ENCODE measurements at places on chromosomes 12 and 14.
A peak's percentile ranks its signal among the peaks of the same experiment; 100 is the strongest.

DNA sequence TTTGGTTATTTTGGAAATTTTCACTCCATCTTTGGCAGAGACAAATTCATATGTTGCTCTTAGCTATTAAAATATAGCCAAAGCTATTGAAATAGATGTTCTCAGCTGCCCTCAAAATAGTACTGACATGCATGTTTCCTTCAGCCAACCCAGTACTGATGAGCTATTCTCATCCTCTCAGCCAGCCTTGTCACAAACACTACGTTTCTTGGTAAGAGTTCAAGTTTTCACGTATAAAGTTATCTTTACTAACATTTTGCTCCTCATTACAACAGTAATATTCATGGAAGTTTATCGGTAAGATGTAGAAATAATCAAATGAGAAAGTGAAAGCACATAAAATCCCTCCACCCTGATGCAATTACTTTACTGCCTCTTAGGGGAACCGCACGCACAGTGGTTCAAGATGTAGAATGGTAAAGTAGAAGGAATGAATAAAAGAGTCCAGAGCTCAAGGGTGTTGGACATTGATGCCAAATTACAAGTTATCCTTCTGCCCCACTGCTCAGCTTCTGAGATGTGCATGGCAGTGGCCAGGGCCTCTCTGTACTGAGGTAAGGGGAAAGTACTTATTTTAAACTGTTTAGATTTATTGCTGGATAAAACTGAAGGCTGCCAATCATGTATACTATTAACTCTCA lies 20.7 kb downstream of the GCH1 start:
- no peak for DNase-seq

- DNase-seq, result no peak
Observed at GRCh38 chr12:41327096-41327895, 139.2 kb downstream of the PDZRN4 start.

GRCh38 chr14:93645200-93645599 lies 143.1 kb downstream of the PRIMA1 start:
- DNase-seq, result no peak

DNA sequence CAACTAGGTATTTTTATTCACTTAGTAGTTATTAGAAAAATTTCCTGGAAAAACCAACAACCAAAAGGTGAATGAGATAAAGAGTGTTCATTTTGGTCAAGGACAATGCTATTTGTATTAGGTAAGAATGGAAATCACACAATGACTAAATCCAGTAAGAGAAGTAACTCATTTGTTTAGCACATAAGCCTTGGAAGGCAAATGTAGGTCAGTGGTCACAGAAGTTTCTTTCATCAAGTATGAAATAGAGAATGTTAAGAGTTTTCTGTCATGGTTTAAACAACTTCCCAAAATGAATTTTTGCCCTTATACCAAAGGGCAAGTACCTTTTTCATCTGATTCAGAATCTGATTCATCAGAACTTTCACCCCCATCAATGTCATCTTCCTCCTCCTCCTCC lies 101.7 kb downstream of the KIF21A start:
- no peak for DNase-seq

- DNase-seq, result no peak
Observed at GRCh38 chr12:56590237-56590830, 39.8 kb downstream of the BAZ2A start.

DNA sequence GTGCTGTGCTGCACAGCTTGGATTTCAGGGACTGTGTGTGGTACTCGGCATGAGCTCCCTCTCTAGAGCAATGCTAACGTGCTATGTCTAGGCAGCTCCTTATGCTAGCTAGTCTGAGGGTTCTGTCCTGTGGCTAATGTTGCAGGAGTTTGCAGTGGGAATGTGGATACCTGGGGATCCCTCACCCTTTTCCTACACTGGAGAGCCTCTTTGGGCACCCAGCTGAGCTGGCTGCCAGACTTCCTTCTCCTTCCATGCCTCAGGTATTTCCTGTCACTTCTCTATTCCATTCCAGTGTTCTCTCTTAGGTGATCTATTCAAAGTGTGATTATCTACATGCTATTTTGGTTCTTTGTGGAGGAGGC lies 64.9 kb downstream of the FBXO33 start:
- DNase-seq, result no peak

DNA sequence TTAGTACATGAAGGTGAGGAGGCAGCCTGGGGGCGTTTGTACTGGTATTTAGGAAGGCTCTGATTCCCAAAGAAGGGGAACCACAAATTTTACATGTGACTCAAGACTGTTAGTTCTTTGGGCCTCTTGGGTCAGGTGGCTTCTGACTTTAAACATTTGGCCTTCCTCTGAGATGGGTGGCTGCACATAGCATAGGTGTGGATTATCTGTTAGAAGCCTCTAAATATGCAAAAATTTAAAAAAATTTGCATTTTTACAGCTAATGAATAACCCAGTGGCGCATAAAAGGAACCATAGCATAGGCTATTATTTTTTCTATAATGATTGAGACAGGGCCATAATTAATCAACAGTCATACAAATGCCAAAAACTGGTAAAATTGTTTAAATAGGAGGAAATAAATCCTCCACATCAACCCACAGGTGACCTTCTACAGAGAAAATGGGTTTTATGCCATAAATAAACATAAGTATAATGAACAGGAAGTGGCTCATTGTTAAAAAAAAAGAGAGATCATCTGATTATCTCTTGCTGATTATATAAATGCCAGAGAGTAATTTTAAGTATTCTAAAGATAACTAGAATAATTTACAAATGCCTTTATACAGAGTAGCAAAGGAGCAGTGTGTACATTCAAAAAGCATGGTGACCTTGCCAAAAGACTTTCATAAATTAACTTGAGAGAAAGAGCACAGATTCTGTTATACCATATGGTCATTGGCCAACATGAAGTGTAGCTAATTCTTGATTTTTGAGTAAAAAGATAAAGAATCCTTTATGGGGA lies 284.2 kb upstream of the ATP2B1 start:
- DNase-seq, result no peak

- no peak for DNase-seq
Observed at GRCh38 chr12:122486805-122487426, 13.8 kb downstream of the ZCCHC8 start.

DNA sequence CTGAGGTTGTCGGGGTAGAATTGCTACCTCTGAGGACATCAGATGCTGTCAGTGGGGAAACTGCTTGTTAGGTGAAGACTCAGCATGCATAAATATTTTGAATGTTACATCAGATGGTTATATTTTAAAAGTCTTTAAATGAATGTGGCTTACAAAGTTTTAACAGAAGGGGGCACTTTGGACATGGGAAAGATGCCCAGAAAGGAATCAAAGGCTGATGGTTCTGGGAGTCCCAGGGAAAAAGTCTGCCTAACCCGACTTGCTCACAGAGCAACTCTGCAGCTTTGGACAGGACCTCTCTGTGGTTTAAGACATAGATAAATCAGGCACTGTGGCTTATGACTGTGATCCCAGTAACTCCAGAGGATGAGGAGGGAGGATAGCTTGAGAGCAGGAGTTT lies 474.9 kb downstream of the ATP23 start:
- no peak for DNase-seq

DNA sequence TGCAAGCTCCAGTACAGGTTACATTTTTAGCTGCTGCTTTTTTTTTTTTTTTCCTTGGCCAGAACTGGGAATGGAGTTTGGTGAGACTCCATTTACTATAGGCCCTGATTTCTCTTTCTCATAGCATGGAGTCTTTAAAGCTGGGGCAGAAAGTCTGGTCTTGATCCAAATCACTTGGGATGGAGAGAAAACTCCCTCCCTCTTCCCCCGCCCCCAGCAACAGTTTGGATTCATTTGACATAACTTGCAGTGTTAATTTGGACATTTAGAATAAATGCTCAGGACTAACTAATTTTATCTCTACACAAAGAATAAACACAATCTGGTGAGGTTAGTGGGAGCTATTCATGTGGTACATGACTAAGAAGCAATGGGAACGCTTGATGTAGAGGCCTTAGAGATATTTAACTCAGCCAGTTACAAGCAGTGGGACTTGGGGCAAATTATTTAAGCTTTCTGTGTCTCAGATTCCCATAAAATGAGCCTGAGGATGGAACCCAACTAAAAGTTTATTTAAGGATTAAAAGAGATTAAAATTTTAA lies 107.3 kb upstream of the ARHGAP5 start:
- DNase-seq, result no peak

DNA sequence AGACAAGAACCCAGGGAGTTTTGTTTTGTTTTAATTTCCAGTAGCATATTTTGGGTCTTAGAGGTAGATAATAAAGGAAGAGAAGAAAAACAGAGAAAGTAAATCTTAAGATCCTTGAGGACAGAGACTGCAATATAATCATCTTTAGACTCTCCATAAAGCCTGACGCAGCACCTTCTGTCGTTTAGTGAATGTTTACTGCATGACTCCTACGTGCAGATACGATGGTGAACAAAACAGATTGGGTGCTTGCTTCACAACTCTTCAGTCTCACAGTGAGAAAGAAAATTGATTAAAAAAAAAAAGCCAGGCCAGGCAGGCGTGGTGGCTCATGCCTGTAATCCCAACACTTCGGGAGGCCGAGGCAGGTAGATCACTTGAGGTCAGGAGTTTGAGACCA lies 86.9 kb downstream of the STON2 start:
- no peak for DNase-seq

GRCh38 chr14:89641495-89642175 lies 224.6 kb upstream of the FOXN3 start:
- peak; percentile 33 for DNase-seq

All from DMS153 (cell line).